ENCODE measurements at places on chromosomes 12 and 14.
A peak's percentile ranks its signal among the peaks of the same experiment; 100 is the strongest.

DNA sequence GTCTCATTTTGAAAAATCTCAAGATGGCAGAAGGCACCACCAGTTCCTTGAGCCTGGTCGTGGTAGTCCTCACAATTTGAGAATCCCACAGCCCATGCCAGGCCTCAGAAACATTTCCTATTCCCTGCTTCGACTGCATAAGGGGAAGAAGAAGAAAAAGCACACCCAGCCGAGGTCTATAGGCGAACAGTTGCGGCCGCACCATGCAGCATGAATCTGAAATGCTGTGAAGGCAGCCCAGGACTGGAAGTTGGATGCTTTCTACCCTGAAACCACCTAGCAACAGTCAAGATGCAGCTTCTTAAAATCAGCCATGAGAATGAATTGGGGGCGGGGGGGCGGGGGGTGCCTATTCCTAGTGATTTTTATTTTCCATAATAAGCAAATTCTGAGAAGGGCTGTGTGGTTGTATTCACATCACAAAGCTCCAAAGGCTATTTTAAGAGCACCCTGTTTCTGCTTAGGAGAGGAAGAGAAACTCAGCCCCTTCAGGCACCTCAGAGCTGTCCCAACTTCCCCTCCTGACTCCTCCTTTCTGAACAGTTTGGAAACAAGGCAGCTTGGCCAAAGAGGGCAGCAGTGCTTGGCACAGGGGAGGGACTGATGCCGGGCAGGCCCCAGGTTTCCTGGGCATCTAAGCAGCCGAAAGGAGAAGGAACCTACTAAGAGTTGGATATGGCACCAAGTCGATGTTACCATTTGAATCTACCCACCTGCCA is 172.5 kb upstream of the FOXN3 start:
- no peak for DNase-seq

GRCh38 chr14:36070031-36070719 is 106.3 kb downstream of the PTCSC3 start:
- DNase-seq = peak; percentile 47

GRCh38 chr14:56659378-56659777 is 79.8 kb downstream of the TMEM260 start:
- no peak for DNase-seq

DNA sequence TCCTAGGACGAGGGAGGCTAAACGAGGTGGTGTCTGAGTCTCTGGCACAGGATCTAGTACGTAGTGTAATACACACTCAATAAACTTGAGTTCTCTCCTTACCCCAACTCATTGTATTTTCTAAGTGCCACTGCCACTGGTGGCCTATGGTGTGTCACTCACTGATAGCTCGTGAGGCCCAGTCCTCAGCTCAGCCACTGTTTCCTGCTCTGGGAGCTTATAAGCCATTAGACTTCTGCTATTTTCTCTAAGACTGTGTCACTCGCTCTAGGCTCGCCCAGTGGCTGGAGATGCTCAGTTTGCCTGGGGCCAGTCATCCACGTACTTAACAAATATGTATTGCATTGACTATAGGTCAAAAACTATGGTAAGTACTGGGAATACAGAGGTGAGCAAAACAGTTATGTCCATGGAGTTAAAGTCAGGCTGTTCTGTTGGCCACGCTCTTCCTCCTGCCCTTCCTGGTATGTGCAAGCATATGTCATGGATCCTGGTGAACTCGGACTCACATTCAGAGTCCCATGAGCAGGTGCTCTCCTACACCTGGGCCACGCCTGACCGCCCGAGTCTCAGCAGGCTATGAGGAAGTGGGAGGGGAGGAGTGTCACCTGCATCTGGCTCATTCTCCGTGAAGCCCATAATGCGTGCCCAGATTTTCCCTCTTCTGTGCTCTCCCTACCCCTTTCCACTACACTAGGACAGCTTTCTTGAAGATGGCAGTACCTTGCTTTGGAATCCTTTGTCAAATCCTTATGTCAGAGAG is 41.6 kb downstream of the DEGS2 start:
- no peak for DNase-seq

GRCh38 chr12:94593822-94594442 is 56.4 kb downstream of the TMCC3 start:
- DNase-seq = no peak

- DNase-seq = peak; percentile 87
Observed at GRCh38 chr12:27703720-27704452, 6.7 kb upstream of the MRPS35 start.

DNA sequence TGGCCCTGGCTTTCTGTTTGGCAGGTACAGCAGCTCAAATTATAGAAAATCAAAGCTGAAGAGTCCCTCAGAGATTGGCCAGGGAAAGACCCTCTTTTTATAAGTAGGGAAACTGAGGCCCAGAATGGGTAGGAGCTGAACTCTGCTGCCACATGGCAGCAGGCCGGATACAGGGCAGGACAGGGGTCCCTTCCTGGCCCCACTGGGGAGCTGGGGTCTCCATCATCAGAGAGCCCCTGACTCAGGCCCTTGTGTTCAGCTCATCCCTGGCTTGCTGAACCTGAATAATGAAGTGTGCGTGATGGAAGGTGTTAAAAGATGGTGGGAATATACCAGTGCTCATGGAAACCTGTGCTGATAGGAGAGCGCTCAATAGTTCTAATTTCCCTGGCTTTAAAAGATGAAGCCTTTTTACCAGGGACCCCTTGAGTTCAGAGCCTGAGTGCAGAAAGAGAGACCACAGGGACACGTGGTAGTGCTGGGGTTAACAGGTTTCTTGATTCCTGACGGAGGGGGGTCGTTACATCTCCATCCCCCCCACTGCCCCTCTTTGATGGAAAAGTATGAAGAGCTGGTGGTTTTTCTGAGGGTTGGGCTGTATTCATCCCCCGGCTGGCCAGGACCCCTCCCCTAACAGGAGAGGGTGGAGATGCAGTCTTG is 4.4 kb downstream of the DLK1 start:
- no peak for DNase-seq

DNA sequence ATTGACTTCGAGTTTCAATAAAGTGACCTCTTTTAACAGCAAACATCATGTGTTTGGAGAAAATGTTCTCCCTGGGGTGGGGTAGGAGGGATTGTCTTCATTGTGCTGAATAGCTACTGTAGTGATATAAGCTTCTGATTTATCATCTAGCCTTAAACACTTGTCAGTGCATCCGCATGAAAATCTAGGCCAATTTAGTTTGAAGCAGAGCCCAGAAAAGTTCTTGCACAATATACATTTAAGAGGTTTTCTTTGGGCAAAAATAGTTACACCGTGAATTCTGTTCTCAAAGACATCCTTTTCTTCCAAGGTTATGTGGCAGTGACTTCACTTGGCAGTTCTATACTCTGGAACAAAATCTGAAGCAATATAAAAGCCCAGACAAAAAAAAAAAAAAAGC is 136.0 kb upstream of the IFNG-AS1 start:
- DNase-seq = no peak

GRCh38 chr12:24821691-24822090 is 127.2 kb downstream of the BCAT1 start:
- DNase-seq = no peak

- no peak for DNase-seq
Observed at GRCh38 chr12:71556875-71557274, 106.8 kb downstream of the ZFC3H1 start.

DNA sequence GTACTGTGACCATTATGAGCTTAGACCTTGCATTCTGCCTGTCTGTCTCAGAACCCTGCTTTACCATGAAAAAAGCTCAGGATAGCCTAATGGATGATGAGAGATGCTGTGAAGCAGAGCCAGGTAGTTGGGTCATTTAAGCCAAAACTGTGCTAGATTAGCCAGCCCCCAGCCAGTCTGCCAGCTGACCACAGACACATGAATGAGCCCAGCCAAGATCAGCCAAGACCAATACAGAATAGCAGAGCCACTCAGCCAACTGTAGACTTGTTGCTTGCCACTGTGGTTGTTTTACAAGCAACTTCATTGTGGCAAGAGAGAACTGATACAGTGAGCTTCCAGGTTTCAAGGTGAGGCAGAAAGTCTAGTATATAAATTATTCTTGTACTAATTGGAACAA is 12.8 kb upstream of the UTP20 start:
- no peak for DNase-seq

- no peak for DNase-seq
Observed at GRCh38 chr12:115072712-115073111, 388.7 kb upstream of the TBX3 start.

DNA sequence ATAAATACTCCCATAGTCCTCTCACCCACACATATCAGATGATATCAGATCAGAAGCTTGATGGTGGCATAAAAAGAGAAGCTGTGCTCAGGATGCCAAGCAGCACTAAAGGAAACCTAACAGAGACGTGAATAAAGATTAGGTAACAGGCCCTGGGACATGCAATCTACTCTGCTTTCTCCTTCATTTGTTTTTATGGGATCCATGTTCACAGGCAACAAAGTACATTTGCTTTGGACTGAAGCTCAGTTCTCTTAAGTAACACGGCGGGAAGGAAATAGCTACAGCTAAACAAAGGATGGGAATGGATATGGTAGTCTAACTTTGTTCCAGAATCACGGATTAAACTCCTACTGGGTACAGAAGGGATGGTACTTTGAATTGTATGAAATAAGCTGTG is 119.5 kb downstream of the TTC7B start:
- peak; percentile 29 for DNase-seq

DNA sequence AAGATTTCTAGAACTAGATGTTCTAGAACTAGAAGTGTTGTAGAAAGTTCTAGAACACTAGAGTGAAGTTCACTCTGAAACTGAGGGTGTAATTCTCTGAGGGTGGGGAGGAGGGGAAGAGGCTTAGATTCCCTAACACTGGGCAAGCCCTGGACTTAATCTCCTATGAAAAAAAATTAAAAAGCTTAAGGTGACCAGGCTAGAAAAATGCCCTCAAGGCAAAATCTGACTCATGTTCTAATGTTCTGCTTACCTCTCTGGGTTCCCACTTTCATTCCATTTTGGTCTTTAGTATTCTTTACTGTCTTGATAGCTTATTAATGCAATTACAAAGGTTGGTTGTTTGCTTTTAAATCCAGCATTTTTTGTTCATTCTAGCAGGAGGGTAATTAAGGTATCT is 101.5 kb downstream of the KICS2 start:
- no peak for DNase-seq

DNA sequence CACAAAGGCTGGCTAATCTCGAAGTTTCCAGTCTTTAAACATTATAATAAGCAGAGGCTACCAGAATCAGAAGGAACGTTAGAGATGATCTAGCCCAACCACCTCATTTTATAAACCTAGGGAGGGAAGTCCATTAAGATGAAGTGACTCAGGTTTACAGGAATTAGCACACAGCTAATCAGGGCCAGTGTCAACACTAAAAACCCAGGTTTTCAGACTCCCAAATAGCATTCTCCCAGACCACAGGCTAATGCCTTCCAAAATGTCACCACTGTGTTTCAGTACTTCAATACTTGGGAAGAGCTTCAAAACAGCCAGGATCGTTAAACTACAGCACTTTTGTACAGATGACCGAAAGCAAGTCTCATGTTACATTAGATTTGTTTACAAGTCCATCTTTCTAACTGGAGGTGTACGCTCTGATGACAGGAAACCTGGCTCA is 89.2 kb downstream of the FOXN3 start:
- no peak for DNase-seq

Measured in endothelial cell of umbilical vein (primary cell).